ENCODE measurements at places on chromosomes 6 and 20. TPM values are rescaled to one million over a fixed set of nuclear protein-coding genes. Genes with fewer than 3 reads are reported as not detected.

The TMEM239 gene
- 0.32 TPM for polyA plus RNA-seq

The LY6G5C gene
- 2.1 TPM for polyA plus RNA-seq

The SYNGAP1 gene
- polyA plus RNA-seq = 17.0 TPM

The STX11 gene
- polyA plus RNA-seq = 0.68 TPM

The LY6G6F gene
- polyA plus RNA-seq = not detected

The SLC35F1 gene
- polyA plus RNA-seq = not detected

DNA sequence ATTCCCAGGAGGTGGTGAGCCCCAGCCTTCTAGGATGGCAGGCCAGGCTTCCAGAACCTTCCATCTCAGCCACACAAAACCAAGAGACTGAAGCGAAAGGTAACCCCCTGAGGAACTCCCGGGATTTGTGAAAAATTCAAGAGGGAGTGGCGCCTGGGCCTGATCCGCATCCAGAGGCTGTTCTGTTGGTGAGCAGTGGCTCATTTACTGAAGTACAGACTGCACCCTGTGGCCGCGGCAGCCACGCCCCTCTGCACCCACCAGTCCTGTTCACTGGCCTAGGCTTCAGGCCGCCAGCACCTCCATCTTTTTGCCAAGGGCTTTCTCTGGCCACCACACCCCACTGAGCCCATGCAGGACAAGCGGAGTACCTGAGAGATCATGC lies 79.1 kb upstream of the PTPN1 start:
- no peak for DNase-seq

DNA sequence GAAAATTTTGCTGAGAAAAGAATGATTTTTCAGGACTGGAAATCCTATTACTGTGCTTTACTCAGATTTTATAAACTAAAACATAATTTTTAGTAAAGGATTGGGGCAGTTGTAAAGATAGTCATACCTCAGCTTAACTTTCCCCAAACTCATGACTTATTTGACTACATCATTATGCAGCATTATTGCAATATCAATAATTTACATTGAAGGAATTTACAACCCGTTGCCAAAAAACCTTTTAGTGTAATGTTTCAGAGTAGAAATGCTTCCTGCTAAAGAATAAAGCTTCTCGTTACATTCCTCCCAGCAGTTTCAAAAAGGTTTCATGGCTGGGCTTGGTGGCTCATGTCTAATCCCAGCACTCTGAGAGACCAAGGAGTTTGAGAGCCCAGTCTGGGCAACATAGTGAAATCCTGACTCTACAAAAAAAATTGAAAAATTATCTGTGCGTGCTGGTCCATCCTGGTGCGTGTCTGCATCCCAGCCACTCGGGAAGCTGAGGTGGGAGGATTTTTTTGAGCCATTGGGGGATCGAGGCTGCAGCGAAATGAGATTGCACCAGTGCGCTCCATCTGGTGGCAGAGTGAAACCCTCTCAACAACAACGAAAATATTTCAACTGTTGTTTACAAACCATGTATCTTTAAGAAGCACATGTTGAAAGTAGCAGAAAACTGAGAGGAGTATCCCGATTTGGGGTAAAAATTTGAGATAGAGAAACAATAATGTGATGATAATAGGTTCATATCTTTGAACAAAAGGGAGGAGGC lies 4.4 kb downstream of the AMD1 start:
- DNase-seq = peak; percentile 59

DNA sequence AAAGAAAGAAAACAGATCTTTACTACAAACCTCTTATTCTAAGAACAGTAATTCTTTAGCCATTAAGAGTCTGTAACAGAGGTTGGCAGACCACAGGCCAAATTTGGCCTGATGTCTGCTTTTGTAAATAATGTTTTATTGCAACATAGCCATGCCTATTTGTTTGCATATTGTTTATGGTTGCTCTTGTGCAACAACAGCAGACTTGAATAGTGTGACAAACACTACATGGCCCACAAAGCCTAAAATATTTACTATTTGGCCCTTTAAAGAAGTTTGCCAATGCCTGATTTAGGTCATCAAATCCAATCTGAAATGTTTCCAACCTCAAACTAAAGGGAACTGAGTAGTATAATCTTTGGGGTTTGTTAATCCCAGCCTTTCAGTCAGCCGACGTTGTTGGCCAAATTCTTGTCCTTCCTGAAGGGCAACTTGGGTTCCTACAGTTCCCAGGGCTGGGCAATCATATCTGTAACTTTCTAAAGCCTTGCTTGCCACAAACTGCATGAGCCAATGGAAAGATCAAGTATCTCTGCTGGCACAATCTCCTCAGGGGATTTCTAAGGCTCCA lies 33.9 kb upstream of the TBC1D20 start:
- peak; percentile 49 for DNase-seq

DNA sequence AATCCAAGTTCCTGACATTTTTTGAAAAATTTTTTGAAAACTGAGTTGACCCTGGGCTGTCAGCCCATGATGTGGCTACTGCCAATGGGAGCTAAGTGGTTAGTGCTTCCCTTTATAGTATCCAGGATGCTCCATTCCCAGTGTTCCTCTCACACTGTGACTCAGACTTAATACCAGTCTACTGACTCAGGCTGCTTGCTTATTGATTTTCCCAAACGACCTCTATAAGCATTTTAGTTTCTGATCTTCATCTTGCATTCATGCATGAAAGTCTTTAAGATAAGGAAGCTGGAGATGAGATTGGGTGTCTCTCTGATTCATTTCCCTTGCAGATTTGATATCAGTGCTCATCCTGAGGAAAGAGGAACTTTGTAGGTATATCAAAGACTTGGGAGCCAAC lies 560.0 kb downstream of the TBC1D32 start:
- no peak for DNase-seq

GRCh38 chr20:19349879-19350278 lies 137.4 kb downstream of the SLC24A3 start:
- DNase-seq = no peak

DNA sequence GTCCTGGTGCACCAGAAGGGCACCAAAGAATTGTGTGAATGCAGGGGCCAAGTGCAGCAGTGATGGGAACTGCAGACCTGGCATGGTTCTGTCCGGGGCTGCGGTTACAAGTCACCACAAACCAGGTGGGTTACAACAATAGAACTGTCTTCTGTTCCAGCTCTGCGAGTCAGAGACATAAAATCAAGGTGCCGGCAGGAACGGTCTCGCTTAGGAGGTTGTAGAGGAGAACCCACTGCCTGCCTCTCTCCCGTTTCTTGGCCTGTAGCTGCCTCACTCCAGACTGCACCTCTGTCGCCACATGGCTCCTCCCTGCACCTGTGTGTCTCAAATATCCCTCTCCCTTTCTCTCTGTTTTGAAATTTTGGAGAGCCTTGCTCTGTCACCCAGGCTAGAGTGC lies 143.3 kb downstream of the TAF4 start:
- DNase-seq = no peak

DNA sequence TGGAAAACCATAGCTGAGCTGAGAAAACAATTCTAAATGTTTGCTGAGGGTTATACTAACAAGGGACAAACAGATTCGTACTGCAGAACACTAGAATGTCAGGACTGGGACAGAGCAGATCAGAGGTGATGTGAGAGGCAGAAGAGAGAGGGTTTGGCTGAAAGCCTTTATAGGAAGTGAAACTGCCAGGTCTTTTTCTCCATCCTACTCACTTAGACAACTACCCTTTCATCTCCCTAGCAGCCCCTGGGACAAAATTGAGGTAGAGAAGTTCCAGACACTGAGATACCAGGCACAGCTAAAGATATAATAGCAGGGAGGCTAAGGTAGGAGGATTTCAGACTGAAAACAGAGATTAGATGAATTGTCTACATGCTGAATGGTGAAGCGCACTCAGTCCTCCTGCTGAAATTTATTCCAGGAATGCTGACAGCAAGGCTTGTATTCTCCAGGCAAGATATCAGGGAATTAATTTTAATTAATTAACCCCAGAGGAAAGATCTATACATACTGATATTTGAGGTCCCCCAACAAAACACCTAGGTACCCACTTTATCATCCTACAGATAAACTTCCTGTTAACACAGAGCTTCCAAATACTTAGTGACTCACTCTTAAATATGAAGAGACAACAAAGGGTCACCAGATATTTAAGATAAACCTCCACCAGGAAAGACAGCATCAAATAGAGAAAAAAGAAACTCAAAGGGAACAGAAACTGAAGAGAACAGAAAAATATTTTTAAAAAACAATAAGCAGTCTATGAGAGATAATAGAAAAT lies 12.6 kb upstream of the EIF2S2 start:
- no peak for DNase-seq

DNA sequence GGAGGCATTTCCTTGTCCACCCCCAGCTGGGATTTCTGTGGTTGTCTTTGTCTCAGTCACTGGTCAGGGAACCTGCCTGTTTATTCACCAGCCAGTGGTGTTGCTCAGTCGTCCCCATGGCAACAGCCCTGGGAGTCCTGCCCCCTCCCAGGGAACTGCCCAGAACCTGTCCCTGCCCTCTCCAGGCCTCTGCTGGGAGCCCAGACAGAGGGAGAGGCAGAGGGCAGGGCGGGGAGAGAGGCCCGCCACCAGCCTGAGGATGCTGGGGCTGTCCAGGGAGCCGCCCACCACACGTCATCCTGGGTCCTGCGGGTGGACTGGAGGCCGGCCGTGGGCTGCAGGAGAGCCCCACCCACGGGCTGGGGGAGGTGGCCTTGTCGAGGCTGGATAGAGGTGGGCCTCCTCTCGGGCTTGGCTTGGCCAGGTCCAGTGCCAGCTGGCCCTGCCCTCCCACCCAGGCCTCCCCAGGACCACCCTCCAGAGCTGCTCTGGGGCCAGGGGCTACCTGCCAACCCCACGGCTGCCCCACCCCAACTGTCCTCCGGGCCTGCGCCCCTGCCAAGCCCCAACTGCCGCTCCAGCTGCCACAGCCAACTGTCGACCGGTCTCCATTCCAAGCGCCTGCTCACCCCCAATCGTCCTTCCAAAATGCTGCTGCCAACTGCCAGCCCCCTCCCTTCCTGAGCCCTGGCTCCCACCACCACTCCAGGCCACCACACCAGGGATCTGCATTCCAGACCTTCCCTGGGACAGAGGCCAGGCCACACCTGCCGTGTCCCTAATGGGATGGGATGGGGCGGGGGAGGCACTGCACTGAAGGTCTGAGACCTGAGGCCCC lies 4.2 kb upstream of the ZBTB46 start:
- peak; percentile 99 for DNase-seq

- no peak for DNase-seq
Observed at GRCh38 chr6:16632101-16632500, 129.2 kb downstream of the ATXN1 start.

Data from IMR-90 (cell line).